ENCODE measurements at places on chromosomes 3 and 15.

- no peak for DNase-seq
These were observed 80.7 kb downstream of the SEC22A start for GRCh38 chr3:123282461-123282860.

GRCh38 chr3:197828-198491, 1.4 kb downstream of the CHL1 start:
- DNase-seq, result peak; percentile 84

DNA sequence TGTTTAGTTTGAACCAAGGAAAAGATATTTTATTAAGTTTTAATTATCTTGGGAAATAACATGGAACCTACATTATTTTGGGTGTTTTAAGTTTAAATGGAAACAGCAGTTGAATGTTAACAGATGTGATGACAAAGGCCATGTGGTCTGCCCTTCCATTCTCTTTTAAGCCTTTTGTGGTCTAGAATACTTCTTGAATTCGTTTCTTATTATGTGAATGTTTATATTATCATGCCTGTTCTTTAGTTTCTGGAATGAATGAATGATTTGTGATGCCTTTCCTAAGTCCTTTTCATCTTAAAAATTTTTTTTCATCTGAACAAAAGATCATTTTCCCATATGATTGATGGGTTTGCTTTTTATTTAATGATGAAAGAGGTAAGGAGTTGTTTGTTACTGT, 44.6 kb downstream of the SNRK start:
- DNase-seq, result no peak

DNA sequence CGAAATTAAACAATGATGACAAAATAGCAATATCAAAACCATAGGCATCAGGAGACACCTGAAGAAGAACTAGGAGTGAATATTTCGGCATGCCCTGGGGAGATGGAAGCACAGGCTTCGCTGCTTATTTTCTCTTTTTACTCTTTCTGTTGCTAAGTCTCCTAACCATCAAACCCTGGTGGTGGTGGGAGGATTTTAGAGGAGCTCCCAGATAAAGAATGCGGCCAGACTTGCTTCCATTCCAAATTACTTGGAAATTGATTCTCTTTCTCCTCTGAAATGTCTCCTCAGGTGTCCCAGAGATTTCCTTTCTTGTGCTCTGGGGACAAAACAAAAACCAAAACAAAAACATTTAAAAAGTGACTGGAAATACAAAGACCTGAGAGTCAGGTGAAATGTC, 243.0 kb downstream of the KBTBD8 start:
- no peak for DNase-seq

GRCh38 chr3:71069797-71070196, 513.7 kb downstream of the FOXP1 start:
- DNase-seq, result peak; percentile 56

Measured in SK-N-SH (cell line).